Sciatic nerve (tissue), 2 donors: ENCODE measurements at places on chromosomes 5 and 9.

DNA sequence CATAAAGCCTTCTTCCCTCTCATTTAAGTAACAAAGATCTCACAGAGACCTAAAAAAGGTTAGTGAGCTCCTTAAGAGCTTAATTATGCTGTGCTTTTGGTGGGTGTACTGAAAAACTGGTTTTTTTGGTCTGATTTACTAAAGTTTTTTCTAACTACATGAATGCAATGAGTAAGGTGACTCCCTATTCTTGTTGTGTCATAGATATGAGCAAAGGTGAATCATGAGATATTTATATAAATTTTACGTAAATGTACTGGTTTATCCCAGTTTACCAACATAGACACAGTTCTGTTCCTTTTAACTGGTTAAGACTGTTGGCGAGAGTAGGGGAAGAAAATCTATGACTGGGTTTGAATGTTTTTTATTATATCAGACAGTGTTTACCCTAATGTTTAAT is 250.5 kb downstream of the NR2F1-AS1 start:
- no peak for DNase-seq

GRCh38 chr5:82349652-82350051 is 71.5 kb upstream of the RPS23 start:
- no peak for DNase-seq

- DNase-seq: peak; percentile 64
Observed at GRCh38 chr5:125484742-125485641, 738.6 kb upstream of the ZNF608 start.

- no peak for DNase-seq
Observed at GRCh38 chr5:168227001-168227400, 64.4 kb upstream of the WWC1 start.

DNA sequence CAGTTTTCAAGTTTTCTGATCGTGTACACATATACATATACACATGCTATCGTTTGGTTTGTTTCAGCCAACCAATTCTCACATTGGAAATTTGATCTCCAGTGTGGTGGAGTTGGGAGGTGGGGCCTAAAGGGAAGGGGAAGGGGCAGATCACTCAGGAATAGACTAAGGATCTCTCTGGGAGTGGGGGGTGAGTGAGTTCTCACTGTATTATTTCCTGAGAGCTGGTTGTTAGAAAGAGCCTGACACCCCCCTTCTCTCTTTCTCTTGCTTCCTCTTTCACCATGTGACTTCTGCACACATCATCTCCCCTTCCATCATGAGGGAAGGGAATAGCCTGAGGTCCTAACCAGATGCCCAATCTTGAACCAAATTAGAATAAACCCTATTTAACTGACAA is 551.7 kb downstream of the MAT2B start:
- DNase-seq: no peak

GRCh38 chr9:129334105-129334935 is 156.3 kb upstream of the IER5L start:
- peak; percentile 94 for DNase-seq

GRCh38 chr5:165135565-165135964 is 1630.1 kb downstream of the MAT2B start:
- no peak for DNase-seq

- DNase-seq: no peak
Observed at GRCh38 chr9:116928884-116929283, 241.8 kb downstream of the TRIM32 start.
